HS-27A (cell line): ENCODE measurements at places on chromosomes 5 and 9.

GRCh38 chr9:79233542-79233941, 338.2 kb upstream of the TLE4 start:
- no peak for DNase-seq

GRCh38 chr9:132588098-132588497, 5.7 kb downstream of the BARHL1 start:
- DNase-seq, result no peak

GRCh38 chr9:99185934-99186333, 35.8 kb downstream of the ALG2 start:
- no peak for DNase-seq

DNA sequence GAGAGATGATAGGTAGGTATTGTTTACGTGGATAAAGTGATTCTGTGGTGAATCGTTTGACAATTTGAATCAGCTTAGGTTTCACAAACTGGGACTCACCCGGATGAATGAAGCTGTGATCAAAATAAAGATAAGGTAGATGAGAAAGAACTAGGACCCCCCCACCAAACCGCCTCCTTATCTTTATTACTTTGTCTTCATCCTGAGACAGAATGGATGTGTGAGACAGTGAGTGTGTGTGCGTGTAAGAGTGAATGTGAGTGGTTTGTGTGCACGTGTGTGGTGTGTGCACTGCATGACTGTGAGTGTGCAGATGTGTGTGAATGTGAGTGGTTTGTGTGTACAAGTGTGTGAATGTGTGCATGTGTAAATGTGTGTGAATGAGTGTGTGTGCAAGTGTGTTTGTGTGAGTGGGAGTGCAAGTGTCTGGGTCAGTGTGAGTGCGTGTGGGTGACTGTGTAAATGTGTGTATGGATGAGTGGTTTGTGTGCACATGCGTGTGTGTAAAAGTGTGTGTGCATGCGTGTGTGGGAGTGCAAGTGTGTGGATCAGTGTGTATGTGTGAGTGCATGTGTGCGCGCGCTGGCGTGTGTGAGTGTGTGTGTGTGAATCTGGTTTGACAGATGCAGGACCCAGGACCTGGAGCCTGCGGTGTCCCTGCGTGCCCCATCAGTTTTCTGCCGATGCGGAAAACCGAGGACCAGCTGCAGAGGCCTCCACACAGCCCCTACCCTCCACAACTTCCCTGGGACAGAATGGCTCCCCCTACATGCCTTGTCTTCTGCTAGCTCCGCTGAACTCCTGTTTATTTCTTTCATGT, 11.4 kb upstream of the ENG start:
- DNase-seq, result no peak

- DNase-seq, result no peak
These were observed 228.0 kb downstream of the TLE4 start for GRCh38 chr9:79799691-79800335.

DNA sequence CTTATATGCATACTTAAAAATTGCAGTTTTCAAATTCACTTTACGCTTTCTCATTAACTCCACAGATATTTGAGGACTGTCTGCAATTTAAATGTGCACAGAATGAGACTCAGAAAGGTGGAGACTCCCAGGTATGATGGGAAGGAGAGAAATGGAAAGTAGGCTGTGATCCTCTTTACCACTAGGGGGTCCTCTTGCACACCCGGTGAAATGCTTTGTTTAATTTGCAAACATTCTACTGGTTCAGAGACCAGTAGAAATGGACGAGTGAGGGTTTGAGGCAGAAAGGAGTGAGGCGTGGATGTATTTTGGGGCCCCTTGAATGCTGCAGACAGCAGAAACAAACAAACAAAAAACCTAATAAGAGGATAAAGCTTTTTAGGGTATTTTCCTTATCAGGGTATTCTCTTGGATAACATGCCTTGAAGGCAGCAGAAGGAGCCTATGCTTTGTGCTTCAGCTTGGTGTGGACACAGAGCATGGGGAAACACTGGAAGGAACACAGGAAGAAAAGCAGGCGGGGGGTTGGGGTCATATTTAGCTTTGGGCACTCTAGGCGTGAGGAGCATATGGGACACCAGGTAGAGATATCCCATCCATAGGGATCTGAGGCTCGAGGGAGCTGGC, 410.1 kb downstream of the DMRT2 start:
- DNase-seq, result no peak

DNA sequence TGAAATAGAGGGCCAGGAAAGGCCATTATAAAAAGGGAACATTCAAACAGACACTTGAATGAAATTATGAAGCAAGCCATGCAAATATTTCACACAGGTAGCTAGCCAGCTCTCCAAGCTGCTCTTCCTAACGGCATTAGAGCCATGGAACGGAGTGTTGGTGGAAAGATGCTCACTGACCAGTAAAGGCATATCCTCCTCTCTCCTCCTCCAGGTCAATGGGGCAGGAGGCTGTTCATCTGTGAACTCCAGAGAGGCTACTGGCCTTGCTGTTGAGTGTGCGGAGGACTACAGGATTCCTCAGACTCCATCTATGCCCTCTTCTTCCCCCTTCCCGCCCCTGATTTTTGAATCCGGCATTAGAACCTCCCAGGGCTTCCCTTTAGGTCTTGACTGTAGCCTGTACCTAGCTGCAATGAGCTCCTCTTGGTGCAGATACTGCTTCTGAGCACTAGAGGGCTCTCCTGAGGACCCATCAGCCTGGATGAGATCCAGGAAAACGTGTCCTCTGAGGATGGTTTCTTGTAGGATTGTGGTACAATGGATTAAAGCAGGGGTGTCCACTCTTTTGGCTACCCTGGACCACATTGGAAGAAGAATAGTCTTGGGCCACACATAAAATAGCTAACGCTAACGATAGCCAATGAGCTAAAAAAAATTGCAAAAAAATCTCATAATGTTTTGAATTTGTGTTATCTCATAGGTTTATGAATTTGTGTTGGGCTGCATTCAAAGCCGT, 162.2 kb downstream of the SREK1 start:
- DNase-seq, result peak; percentile 22

DNA sequence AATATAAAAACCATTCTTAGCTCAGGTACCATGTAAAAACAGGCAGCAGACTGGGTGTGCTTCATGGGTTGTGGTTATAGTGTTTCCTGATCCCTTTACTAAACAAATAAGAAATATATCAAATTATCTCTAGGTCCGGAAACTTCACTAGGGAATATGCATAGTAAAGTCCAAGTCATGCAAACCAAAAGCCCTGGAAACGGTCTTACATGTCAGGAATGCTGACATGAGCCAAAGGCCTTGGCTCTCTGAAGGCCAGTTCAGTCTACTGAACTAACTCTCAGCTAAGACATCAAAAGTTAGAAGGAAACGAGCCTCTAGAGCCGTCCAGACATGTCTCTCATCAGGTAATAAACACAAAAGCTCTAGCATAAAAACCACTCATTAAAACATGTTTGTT, 778.9 kb upstream of the ZNF608 start:
- no peak for DNase-seq

- no peak for DNase-seq
These were observed 22.8 kb downstream of the HNRNPK start for GRCh38 chr9:83957248-83957513.

DNA sequence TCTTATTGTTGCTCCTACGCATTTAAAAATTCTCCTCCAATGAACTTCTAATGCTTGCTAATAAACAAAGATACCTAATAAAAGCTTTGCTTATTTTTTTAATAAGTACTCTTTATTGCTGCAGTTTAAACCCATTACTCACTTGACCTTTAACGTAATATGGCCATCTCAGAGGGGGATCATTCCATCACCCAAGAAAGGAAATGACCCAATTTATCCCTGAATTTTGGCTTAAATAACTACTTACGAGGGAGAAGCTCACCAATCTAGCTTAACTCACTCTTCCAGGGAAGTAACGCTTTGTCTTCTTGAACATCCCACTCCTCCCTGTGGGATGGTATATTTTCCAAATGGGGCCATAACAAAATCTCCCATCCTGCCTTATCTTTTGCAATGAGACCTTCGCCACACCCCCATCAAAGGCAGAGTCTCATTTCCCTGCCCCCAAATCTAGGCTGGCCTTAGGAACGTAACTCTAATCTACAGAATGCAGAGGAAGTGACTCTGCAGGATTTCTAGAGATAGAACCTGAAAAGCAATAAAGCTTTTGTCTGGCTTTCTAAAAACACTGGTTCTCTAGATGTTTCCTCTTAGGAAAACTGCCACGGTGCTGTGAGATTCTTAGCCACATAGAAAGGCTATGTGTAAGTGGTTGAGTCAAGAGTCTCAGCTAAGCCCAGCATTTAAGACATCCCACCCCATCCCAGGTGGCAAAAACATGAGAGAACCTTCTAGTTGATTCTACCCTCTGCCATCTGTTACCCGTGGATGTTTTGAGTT, 310.0 kb downstream of the ASTN2 start:
- DNase-seq, result no peak

- no peak for DNase-seq
These were observed 1.8 kb downstream of the OLFML2A start for GRCh38 chr9:124778575-124779367.

DNA sequence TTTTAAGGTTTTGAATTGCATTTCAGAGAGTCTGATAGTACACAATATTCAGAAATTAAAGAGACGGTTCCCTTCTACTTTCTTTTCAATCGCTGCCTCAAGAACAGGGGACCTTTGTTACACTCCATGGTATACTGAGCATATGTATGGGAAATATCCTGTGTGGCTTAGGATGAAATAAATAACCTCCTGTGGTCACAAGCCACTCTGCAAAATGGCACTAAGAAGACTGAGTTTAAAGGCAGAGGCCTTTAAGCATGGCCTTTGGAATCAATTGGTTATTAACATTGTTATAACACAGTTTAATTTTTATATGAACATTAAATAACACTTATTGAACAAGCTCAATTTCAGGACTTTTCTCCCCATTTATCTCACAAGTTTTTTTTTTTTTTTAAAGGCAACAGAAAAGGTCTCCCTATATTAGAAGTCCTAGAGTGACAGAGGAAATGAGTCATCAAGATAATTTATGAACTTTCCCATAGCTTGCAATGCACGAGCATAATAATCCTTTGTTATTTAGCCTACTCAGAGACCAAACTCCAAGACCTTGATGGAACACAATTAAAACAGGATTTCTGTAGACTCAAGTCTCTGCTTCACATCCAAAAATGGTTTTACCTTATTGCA, 341.9 kb downstream of the TMEM167A start:
- DNase-seq, result peak; percentile 1

DNA sequence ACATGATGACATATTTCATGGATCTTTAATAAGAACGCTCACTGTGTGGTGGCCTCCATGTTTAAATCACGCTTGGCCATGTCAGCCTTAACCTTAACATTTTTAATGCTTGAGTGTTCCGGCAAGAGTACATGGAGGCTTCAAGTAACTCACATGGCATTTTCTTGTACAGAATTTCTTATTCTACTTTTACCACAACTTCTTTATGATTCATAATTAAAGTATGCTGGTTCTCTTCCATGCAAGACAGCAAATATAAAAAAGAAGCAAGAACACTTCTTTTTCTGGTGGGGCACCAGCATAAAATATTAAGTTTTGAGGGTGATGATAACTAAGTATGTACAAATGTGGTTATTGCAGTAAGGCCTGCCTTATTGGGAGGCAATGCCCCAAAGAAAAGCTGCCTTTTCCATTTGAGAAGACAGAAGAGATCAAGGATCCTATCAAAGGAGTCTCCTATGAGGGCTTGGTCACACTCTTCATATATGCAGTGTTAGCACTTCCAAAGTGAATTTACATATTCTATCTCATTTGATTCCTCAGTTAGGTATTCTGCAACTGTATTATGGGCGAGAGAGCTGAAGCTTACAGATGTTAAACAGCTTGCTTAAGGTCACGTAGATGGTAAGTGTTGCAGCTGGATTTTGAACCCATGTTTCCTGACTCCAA, 382.7 kb upstream of the MEF2C start:
- DNase-seq, result no peak

DNA sequence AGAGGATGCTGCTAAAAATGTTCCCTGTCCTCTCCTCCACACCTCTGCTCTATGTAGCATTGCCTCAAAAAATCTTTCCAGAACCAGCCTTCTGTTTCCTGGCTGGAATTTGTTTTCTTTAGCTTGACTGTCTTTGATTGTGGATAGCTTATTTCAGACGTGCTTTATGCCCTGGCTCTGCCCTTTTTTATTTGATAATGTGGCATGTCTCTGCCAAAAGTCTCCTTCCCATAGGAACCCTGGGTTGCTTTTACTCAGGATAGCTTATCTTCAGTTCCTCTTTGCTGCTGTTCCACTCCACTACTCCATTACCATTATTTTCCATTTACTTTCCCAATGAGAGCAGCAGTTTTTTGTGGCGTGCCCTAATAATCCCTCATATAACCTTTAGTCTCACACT, 885 bp upstream of the TMEM252 start:
- no peak for DNase-seq

GRCh38 chr5:157471709-157472108, 11.7 kb downstream of the NIPAL4 start:
- no peak for DNase-seq

DNA sequence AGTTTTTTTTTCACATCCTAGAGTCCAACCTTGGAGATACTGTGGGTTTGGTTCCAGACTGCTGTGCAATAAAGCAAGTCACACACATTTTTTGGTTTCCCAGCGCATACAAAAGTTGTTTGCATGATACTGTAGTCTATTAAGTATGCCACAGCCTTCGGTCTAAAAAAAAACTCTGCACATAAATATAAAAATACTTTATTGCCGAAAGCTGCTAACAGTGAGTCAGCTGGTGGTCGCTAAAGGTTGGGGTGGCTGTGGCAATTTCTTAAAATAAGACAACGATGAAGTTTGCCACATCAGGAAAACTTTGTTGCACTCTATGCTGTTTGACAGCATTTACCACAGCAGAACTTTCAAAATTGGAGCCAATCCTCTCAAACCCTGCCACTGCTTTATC, 37.4 kb downstream of the UBQLN1 start:
- DNase-seq, result no peak

DNA sequence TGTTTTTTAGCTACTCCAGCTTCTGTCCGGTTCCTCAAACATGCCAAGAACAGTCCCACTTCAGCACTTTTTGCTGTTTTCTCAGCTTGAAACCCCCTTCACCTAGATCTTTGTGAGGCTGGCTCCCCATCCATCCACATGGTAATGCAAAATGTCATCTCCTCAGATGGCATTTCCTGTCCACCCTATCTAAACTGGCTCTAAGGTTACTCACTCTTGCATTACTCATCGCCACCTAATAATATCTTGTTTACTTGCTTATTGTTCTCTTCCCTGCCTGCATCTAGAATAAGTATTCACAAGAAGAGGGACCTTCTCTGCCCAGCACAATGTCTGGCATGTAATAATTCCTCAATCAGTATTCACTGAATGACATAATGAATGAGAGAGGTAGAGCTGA, 220.1 kb downstream of the FAM114A2 start:
- DNase-seq, result no peak
